ENCODE measurements at places on chromosomes 3 and 15.

DNA sequence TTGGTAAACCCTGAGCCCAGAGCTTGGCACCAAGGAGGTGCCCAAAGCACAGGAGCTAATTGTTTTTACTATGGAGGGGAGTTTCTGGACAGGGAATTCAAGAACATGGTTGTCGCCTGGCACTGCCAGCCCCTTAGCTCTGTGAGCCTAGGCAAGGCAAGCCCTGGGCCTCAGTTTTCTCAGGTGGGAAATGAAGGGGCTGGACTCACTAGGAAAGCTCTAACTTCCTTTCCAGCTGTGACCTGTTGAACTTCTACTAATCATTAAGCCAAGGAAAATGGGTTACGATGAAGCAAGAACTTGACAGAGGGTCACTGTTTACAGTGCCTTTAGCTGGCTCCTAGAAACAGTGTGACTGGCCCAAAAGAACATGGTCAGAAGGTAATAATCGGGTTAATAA is 277.2 kb downstream of the SHQ1 start:
- no peak for DNase-seq

DNA sequence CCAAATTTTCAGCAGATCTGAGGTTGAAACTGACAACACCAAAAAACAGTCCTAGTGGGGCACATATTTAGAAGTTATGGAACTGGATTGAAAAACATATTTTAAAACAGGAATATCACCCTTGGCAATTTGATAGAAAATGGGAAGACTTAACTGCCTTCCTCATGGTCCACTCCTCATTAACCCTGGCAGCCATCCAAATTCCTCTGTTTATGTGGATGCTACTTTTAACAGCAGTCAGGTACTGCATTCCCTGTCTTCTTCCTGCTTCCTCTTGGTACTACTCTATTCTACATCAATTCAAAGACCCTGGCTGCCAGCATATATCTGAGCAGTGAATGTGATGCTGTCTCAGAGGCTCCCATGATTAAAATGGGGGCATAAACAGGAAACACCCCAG is 54.3 kb downstream of the PDE8A start:
- no peak for DNase-seq

DNA sequence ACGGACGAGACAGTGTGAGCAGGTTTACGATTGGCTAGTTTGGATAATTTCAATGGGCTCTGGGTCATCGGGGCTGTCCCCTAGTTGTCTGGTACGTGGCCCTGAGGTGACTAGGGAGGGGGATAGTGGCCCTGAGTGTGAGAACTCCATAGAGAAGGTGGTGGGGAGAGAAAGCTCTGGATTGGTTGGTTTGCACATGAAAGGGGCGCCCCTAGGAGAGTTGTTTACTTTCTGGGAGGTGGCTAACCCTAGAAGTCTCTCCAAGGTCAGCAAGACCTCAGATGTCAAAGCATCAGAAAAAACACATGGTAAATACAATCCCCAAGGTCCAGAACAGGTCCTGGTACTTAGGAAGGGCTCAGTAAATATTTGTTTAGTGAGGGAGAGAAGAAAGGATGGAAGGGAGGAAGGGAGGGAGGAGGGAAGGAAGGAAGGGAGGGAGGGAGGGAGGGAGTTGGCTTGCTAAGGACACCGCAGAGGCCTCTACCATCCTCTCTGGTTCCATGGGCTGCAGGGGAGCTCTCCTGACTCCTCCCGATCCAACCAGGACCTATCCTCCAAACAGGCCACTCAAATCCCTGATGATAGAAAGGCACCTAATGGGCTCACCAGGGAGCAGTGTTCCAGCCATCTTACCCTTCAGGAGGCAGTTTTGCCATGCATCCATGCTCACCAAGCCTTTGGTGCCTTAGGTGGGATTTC is 3.0 kb upstream of the TRH start:
- DNase-seq = no peak

DNA sequence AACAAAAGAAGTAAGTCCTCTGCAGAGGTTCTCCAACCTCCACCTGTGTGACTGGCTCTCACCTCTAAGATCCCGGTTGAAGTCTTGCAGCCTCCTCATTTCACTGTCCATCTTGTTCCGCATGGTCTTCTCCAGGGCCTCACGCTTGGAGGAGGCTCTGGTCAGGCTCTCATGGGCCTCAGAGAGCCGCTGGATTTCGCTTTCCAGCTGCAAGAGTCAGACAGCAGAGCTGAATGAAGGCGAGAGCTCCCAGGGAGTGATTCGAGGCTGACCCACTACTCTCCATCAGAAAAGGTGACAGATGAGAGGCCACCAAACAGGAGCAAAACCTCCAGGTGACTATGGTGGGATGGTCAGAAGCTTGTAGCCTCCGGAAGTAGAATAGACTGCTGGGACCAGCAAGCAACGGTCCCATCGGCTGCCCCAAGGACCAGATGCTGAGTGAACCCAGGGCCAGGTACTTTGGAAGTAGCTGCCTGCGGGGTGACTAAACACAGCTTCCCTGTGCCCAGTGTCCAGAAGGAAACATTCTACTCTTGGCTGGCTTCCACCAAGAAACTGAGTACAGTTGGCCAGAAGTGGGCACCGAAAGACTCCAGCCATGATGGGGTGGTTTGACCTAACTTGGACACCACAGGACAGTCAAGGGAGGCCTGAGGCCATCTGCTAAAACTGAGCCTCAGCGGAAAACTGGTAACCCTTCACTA is 7.9 kb downstream of the AMOTL2 start:
- DNase-seq = no peak

GRCh38 chr3:159497361-159497760 is 491.3 kb upstream of the IL12A start:
- DNase-seq = no peak
